Activated CD4-positive, alpha-beta memory T cell treated with anti-CD3 and anti-CD28 coated beads, Interleukin-2, amount 10 ng/mL, durations not matched to agents 7 days and 5 days (primary cell): ENCODE measurements at places on chromosomes 11 and 22.

DNA sequence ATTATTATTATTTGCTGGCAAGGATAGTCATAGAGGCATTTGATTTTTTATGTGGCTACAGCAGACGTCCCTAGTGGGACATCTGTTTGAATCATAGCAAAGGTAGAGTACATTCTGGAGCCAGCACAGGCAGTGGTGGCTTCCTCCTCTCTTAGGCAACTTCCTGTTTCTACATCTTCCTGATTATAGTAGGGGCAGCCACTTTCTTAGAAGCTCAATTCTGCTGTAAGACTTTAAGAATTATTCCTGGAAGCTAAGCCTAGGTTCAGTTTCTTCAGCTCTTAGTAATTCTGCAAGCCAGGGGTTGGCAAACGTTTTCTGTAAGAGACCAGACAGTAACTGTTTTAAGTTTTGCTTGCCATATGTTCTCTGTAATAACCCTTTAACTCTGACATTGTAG is 129.3 kb upstream of the TENM4 start:
- no peak overlapping the region for H3K4me3 ChIP-seq
- no peaks in the 10 kb centered on the region for H3K27me3 ChIP-seq
- H3K36me3 ChIP-seq: no peaks in the 10 kb centered on the region
- no peak for DNase-seq

DNA sequence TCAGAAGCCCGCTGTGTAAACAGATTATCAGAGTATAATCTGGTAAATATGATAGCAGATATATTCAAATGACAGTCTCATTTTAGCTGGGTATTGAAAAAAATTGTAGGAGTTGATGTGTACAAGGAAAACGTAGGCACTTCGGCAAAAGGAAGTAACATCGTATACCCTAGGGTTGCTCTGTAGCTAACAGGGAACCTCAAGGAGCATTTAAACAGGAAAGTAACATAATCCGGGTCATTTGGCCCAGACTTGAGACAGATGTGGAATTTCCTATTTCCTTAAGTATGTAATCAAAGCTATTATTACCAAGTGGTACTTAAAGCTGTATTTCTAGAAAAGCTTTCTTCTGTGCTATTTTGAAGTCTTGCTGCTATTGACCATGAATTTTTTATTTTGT is 215.6 kb downstream of the DDX10 start:
- no peak overlapping the region for H3K4me3 ChIP-seq
- DNase-seq: no peak

DNA sequence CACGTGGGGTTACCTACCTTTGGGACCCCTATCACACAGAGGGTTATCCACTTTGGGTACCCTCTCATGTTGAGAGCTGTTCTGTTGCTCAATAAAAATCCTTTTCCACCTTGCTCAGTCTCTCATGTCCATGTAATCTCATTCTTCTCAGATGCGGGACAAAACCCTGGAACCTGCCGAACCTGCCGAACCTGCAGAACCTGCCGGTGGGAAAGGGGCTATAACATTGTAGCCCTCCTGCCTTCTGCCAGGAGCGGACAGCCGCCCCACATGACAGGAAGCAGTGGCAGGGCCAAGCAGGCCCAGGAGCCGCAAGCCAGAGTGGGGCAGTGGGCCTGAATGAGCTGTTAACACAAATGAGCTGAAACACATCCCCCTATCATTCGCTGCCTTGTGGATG is 18.1 kb downstream of the NPAT start:
- no peak overlapping the region for H3K27ac ChIP-seq
- H3K27me3 ChIP-seq: no peaks in the 10 kb centered on the region
- H3K4me1 ChIP-seq: peaks cover 23% of the 10 kb centered on the region
- no peak overlapping the region for H3K4me3 ChIP-seq
- H3K36me3 ChIP-seq: peaks cover 90% of the 10 kb centered on the region

- H3K4me3 ChIP-seq: no peak overlapping the region
- H3K36me3 ChIP-seq: no peaks in the 10 kb centered on the region
- no peaks in the 10 kb centered on the region for H3K4me1 ChIP-seq
- no peak overlapping the region for H3K27ac ChIP-seq
- H3K27me3 ChIP-seq: peaks cover 6% of the 10 kb centered on the region
- no peak for DNase-seq
Measured at GRCh38 chr11:19651653-19652052, 61.0 kb upstream of the NAV2 start.

GRCh38 chr22:42500836-42501179 is 18.8 kb downstream of the RRP7A start:
- H3K4me3 ChIP-seq: no peak overlapping the region
- peaks cover 2% of the 10 kb centered on the region for H3K27me3 ChIP-seq
- peaks cover 24% of the 10 kb centered on the region for H3K4me1 ChIP-seq
- H3K27ac ChIP-seq: no peak overlapping the region
- H3K36me3 ChIP-seq: no peaks in the 10 kb centered on the region
